Fibroblast of lung (primary cell): ENCODE measurements at places on chromosomes 6 and 20. TPM values are rescaled to one million over a fixed set of nuclear protein-coding genes. Genes with fewer than 3 reads are reported as not detected.

Gene TBC1D20
- 28.8 and 33.9 TPM in 2 replicates for total RNA-seq

Gene GSTA2
- not detected in 2 replicates for total RNA-seq

Gene MEP1A
- not detected in 2 replicates for total RNA-seq

Gene SLCO4A1
- total RNA-seq: 0.26 and 0.50 TPM in 2 replicates

Gene KIF6
- total RNA-seq: 0.77 and 0.83 TPM in 2 replicates

Gene CLPSL1
- total RNA-seq: not detected in 2 replicates

Gene LY6G5C
- 0.51 and 0.83 TPM in 2 replicates for total RNA-seq

Gene SUMO4
- total RNA-seq: 1.0 and 2.1 TPM in 2 replicates

Gene SLC32A1
- not detected in 2 replicates for total RNA-seq

Gene NSFL1C
- total RNA-seq: 14.4 and 17.8 TPM in 2 replicates

Gene GTSF1L
- not detected in 2 replicates for total RNA-seq

Gene CFB
- total RNA-seq: 62.9 and 87.1 TPM in 2 replicates

Gene LHFPL5
- total RNA-seq: not detected in 2 replicates

Gene SERAC1
- total RNA-seq: 33.6 and 37.7 TPM in 2 replicates

Gene ZBTB46
- total RNA-seq: 2.8 and 4.5 TPM in 2 replicates

Gene RSPH9
- total RNA-seq: 1.5 and 1.7 TPM in 2 replicates

Gene TRIM40
- not detected in 2 replicates for total RNA-seq

Gene FHL5
- not detected in 2 replicates for total RNA-seq
